ENCODE measurements at places on chromosomes 4 and X.

DNA sequence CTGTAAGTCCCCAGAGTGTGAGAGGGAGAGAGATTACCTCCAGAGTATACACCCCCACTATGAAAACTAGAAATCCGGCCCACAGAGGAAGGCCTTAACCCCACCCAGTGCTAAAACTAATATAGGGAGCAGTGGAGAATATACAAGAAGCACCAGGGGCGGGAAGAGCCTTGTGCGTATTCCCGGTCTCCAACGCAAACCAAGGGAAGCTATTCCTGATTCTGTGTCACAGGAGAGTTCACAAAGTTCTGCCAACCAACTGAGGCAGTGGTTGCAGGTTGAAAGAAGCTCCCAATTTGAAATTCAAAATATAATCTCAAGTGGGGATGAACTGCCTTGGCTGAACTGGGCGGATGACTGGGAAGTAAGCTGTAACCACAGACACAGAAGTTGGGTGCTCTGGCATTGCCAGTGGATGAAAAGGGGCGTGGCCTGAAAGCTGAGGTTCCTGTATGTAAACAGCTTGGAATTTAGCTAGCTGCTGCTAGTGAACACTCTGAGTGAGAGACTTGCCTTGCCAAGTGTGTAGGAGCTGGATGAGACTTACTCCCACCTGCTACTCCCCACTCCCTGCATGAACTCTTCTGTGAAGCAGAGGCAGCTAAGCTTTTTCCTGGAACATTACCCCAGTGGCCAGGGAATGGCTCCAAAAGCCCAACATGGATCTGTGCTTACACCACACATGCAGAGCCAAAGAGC lies 32.7 kb downstream of the ELF2 start:
- no peak for DNase-seq

- no peak for DNase-seq
Observed at GRCh38 chr4:125123570-125124109, 191.1 kb upstream of the FAT4 start.

GRCh38 chr4:102466298-102466697 lies 34.9 kb upstream of the NFKB1 start:
- DNase-seq: no peak

DNA sequence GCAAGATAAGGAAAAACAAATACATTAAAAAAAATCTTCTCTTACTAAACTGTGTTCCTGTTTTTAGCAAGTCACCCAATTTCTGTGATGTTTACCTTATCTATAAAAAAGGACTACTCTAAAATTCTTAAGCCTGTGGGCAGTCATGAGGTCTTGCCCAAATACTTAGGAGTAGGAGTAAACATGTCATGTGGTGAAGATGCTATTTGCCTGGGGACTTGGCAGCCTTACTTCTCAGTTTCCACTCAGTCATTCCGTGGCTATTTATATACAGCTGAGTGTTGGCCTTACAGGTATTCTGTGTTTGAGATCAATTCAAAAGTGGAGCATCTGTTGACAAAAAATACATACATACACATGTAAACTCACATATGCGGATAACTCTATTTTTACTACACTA lies 89.9 kb upstream of the TLR2 start:
- DNase-seq: no peak

DNA sequence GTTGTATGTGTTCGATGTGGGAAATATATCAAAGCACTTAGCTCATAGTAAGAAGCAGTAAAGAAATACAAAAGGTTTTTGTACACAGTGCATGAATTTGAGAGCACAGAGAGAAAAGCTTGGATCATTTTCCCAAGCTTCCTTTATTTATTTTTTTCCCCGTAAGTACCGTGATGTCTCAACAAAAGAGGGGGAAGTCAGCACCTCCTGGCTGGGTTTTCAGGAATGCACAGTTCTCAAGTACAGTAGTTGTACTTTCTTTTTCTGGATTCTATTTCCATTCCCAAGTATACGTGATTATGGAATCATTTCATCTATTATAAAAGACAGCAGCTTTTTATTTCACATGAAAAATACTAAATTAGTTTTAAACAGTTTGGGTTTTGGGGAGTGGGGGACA lies 171.5 kb upstream of the EDNRA start:
- DNase-seq: no peak

DNA sequence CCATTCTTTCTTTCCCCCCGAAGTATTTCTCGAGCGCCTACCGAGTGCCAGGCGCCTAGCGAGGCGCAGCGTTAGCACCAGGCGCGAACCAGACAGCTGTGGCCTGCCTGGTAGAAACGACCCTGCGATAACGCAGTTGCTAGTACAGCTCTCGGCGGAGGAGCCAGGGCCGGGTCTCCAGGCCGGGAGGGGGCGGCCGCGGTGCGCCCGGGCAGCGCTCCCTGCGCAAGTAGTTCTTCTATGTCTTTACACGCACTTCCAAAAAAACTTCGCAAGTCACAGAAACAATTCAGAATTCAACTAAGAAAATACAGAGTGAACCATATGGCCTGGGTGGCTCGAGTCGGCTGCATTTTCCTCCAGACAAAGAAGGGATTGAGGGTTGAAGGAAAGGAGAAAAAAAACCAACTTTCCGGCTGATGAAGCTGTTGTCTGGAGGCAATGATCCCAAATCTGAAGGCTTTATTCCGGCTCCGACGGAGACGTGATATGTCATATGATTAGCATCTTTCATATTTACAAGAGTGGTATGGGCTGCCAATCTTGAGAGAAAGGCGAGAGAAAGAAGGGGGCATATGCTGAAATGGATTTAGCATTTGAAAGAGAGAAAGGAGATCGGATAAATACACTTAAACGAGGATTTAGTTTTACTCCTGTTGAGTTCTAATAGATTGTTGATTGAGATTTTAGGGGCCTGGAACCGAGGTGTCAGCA lies 7.2 kb upstream of the NEUROG2 start:
- no peak for DNase-seq

DNA sequence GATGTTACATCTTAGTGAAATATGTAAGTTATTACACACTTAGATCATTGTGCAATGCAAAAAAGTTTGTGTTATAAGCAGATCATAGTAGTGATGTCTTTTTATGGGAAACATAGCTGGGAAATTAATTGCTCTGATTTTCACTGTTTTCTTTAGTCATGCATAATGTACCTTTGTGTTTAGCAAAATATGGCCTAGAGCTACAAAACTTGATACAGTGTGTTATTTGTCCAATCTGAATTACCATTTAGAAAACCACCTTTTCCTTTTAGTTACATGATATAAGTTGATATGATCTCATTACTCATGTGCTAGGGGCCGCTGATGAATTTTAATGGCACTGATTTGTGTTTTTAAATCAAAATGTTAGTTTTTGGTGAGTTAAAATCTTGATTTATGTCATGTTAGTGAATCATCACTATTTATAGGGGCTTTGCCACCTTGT lies 2.0 kb downstream of the BMPR1B start:
- no peak for DNase-seq

DNA sequence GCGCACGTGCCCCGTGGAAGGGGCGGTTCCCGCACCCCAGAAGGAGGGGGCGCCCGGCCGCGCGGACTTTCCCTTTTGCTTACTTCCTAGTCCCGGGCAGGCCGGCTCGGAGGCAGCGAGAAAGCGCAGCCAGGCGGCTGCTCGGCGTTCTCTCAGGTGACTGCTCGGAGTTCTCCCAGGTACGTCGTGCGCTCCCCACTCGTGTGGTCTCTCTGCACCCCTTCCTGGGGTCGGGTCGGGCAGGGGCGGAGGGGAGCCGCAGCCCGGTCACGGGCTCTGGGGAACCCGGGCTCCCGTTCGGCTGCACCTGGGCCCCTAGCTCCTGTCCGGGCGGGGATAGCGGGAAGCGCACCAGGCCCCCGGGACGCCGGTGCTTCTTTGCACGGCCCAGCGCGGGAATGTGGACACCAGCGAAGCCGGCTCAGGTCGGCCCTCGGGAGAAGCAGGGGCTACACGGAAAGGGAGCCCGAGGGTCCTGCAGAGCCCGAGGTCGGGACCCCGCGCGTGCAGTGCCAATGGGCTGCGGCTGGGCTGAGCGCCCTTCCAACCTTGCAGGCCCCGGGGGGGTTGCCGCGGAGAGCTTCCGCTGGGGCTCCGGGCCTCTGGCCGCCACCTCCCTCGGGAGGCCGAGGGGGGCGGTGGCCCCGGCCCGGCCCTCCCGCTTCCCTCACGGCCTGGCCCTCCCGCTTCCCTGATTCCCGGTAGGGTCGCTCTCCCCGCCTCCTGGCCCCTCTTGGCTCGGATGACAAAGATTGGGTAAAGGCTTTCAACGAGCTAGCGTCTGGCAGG lies at the start of gene TLR2:
Gene TLR2 (plus strand): TSS at position 99 of the 789 bp plus-strand sequence. CDS start 18,628 bp downstream, outside the sequence.
- no peak for DNase-seq

GRCh38 chrX:74419864-74420195 lies 1.5 kb upstream of the SLC16A2 start:
- DNase-seq: no peak

DNA sequence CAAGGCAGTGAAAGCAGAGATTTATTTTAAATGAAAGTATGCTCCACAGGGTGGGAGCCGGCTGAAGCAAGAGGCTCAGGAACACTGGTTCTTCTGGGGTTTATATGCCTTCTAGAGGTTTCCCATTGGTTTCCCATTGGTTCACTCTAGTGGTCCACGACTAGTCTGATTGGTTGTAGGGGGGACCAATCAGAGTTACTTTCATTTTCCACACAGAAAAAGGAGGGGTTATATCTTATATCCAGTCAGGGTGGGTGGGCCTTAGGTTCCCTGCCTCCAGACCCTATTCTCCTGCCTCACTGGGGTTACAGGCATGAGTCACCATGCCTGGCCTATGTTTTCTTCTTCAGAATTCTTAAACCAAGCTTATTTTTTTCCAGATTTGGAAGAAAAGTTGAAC lies 101.6 kb downstream of the KLHL8 start:
- DNase-seq: no peak

DNA sequence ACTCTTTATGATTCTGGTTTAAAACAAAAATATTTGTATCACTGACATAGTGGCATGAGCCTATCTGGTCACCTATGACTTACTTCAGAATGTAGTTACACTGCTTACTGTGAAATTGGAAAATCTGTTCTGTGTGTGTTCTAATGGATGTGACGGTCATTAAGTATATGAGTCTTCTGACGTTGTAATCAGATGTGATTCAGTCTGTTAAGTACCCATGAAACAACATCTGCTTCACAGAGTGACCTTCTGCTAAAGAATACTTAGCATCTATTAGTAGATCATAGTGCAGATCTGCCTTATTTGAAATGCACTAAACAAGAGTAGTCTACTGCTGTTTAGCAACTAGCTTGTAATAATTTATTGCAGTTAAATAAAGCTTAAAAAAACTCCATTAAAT lies 317.1 kb downstream of the DCTD start:
- no peak for DNase-seq

DNA sequence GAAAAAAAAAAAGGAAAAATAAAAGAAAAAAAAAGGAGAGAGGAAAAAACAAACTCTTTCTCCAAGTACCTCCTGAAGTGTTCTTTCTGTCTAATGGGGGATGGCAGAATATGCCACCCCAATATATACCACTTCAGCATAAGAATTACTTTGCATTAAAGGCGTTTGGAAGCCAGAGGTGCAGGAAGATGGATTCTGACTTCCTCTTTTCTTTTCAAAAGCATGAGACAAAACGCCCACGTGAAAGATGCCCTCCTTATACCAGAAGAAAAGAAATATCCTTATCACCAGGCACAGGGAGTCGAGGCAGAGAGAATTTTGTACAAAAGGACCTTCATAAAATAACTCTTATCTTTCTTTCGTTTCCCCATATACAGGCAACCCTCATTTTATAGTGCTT lies 40.9 kb downstream of the COX18 start:
- no peak for DNase-seq

DNA sequence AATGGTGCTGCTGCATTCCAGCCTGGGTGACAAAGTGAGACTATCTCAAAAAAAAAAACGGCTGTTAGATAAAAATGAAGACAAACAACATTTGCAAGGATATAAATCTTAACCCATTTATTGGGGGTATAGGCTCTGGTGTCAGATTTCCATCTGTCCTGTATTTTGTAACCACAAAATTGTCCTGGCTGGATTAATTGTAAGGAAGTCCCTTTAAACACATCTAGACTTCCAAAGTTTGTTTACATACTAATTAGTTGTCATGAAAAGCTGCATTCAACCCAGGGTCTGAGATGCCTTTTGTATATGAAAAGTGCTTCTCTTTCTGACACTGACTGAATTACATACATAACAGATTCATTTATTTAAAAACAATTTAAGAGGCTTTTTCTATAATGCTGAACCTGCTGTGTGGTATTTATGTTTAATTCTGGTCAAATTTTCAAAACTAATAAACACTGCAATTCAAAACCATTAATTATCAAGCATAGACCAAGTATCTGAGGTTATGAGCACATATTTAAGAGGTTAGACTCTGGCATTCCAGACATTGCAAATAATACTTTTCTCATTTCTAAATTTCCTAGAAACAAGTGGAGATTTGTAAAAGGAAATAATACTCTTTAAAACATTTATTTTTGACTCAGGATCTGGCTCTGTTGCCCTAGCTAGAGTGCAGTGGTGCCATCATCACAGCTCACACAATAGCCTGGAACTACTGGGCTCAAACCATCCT lies 17.5 kb upstream of the UGDH start:
- no peak for DNase-seq

GRCh38 chrX:46587753-46588171 lies 14.2 kb downstream of the CHST7 start:
- DNase-seq: no peak

- no peak for DNase-seq
Observed at GRCh38 chrX:149758068-149758714, 15.7 kb upstream of the HSFX1 start.

GRCh38 chr4:33980361-33980760 lies 2264.0 kb downstream of the ARAP2 start:
- no peak for DNase-seq

DNA sequence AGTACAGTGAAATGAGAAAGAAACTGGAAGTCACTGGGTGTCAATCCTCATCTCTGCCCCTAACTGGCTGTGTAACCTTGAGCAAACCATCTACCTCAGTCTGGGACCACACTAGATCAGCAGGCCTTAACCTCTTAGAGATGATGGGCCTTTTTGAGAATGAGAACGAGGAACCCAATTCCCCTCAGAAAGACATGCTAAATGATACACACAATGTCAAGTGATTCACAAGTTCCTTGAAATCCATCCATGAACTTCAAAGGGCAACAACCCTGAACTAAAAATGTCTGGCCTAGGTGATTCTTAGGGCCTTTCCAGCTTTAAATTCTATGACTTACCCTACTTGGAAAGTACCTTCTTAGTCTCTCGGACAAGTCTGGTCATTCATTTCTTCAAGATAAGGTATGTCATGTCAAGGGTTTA lies 47.4 kb downstream of the ACSL4 start:
- no peak for DNase-seq

DNA sequence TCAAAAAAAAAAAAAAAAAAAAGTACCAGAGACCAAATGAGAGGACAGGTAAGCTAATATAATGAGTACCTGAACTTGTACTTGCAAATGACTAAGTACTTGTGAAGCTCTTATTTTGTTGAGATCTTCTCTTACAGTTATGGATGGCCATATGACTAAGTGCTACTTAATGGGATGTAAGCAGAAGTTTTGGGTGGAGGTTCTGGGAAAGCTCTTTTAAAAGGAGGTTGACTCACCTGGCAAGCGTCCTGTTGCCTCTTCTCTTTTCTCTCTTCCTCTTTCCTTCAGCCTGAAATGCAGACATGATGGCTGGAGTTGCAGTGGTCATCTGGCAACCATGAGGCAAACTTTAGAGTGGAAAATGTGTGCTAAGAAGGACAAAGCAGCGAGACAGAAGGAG lies 36.9 kb upstream of the MED14 start:
- no peak for DNase-seq

GRCh38 chr4:64882311-64883086 lies 473.2 kb upstream of the TECRL start:
- DNase-seq: no peak

- DNase-seq: no peak
Observed at GRCh38 chr4:11720292-11720691, 291.6 kb upstream of the HS3ST1 start.
